ENCODE measurements at places on chromosomes 6 and 20. TPM values are rescaled to one million over a fixed set of nuclear protein-coding genes. Genes with fewer than 3 reads are reported as not detected.

DNA sequence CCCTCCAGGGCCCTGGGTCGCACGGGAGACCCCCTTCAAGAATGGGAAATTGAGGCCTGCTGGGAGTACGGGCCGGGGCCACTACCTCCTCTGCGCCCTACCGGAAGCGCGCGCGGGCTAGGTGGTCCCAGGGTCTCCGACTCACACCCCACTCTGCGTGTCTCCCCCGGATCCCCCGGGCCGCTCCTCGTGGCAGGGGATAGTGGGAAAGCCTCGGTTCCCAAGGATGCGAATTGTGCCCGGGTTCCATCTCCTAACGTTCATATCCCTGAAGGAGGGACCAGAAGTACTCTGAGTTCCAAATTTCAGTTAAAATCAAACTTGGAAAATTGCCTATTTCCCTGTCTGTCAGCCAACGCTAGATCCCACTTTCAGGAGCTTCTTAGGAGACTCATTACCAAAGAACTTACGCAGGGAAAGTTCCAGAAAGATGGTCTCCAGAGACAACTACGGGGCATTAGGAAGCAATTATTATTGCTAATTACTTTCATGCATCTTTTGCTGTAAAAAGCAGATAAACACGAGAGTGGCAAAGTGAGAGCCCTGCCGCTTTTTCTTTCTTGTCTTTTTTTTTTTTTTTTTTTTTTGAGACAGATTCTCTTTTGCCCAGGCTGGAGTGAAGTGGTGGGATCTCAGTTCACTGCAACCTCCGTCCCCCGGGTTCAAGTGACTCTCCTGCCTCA is 858 bp downstream of the FAM83D start:
- no peak for DNase-seq

- DNase-seq = no peak
Observed at GRCh38 chr6:113691260-113691656, 165.9 kb upstream of the MARCKS start.

DNA sequence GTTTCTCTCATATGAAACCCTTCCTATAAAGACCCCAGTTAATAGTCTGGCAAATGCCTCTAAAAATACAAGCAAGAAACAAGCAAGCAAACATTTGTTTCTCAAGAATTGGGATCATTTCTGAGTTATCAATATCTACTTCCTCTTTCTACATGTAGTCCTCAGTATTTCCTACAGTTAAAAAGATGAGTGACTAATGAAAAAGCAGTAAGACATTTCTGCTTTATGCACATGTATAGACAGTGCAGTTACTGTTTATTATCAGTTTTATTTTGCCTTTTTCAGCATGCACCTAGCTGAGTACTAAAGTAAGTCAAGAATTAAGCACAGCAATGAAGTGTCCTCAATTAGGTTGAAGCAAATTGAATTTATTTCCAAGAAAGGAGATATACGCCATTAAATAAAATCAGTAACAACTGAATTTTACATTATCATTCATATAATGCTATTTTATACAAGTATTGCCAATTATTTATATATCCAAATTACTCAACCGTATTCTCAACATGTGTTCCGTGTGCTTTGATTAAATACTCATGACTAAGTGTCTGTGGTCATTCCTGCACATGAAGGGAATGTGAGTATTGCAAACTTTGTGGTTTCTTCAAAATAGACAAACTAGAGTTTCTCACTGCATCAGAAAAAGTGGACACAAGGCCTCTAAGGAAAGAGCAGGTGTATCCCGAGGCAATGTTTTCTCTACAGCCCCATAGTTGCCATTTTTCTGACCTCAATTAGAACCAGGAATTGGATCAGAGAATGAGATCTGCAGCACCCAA is 159.3 kb upstream of the MARCKS start:
- no peak for DNase-seq

- no peak for DNase-seq
Observed at GRCh38 chr6:137231895-137232294, 12.7 kb upstream of the IFNGR1 start.

Gene UBE2C
- 0.91 TPM for total RNA-seq

DNA sequence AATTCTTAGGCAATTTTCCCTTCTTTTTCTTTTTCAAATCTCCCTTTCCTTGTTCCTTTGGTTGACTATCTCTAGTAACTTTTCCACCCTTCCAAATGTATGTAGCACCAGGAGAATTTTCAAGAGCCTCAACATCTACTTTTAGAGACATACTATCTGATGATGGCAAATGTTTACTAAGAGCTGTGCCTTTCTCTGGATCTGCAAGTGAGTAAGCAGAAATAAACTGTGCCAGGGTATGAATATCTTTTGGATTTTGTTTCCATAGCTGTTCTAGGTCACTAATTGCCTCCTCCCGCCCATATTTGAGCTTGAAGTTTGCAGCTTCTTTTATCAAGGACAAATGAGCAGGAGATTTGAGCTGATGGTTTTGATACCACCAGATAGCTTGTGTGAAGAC is 69.5 kb downstream of the GTF2H5 start:
- DNase-seq = no peak

DNA sequence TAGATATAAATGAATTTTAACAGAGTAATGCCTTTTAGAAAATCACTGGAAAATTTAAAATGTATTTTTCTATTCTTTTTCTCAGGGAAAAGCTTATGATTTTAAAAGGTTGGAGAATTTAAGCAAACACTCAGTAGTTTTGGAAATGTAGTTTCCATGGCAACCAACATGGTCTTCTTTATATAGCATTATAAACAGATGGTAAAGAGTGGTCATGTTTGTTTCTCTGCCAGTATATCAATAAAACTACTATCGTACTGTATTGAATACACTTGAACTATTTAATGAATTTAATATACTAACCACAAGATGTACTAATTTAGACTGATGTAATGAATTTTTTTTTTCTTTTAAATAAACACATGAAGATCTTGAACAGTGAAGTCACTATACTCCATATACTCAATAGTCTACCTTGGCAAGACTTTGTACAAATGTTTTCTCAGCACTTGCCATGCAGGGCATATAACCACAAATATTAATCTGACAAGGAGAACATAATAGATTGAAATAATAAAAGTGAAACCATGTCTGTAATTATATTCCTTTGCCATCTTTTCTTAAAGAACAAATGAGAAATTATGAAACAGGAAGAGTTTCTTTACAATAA is 105.5 kb downstream of the PDSS2 start:
- no peak for DNase-seq

- no peak for DNase-seq
Observed at GRCh38 chr6:108714101-108714765, 134.0 kb upstream of the ARMC2 start.

Gene HLA-DRB1
- 26.4 TPM for total RNA-seq

DNA sequence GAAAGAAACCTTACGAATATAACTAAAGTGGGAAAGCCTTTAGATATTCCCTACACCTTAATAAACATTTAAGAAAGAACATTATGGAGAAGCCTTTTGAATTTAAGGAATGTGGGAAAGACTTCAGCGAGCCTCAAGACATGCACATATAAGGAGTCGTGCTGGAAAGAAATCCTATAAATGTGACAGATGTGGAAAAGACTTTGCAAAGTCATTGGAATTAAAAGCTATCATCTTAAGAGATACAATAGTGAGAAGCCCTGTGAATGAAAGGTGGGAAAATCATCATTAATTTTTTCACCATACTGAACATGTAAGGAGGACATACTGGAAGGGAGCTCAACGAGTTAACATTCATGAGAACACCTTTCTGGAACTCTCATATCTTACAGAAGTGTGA is 650.5 kb upstream of the DEFB115 start:
- no peak for DNase-seq

Gene CTCFL
- total RNA-seq = not detected

DNA sequence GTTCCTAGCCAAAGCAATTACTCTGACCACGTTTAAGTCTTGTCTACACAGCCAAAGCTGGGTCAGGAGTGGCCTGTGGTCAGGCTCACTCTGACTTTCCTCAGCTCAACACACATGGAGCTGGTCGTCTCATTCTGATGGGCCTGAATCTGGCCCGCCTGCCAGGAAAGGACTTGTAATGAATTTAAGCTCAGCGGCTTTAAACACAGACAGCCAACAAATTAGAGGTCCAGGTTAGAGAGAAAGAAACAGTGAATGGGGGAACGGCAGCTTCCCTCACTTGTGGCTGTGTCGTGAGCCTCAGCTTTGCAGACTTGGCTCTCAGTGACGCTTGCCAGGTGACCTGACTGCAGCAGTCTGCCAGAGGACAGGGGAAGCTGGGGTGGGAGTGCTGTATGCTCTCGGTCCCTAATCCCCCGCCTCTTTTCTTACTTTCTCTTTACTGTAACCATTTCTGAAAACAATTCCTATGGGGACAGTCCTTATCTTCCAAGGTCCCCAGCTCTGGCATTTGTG is 121.9 kb upstream of the AGPAT4 start:
- DNase-seq = no peak

Gene VSX1
- total RNA-seq = 0.33 TPM

DNA sequence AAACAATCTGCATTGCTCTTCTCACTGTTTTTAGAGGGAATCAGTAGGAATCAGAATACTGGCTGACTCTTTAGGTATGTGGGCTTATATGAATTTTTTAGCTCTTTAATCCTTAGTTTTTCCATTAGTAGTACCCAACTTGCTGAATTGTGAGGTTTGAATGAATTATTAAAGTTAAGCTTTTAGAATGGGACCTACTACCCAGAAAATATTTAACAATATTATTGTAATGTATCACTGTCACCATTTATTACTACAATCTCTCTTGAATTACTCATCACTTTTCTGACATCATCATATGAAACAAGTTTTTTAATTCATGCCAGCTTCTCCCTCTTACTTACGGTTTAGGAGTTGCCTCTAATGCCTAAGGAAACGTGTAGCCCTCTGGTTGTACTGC is 212.7 kb downstream of the BCKDHB start:
- DNase-seq = no peak

- DNase-seq = no peak
Observed at GRCh38 chr6:142412658-142413057, 110.9 kb downstream of the ADGRG6 start.

Measured in left ventricle myocardium inferior (tissue), 1 donor.